ENCODE measurements at places on chromosomes 7 and 10. TPM values are rescaled to one million over a fixed set of nuclear protein-coding genes. Genes with fewer than 3 reads are reported as not detected.

The LRRC4 gene
- total RNA-seq: 14.7 TPM

The IFIT3 gene
- 25.5 TPM for total RNA-seq

The RBP4 gene
- total RNA-seq: 42.7 TPM

The HYCC1 gene
- total RNA-seq: 60.0 TPM

The PDZD7 gene
- total RNA-seq: 3.8 TPM

The PTPN20 gene
- total RNA-seq: 5.3 TPM

The EPDR1 gene
- total RNA-seq: 46.9 TPM

- DNase-seq: no peak
These were observed 37.0 kb downstream of the MRPS33 start for GRCh38 chr7:140977741-140978140.

GRCh38 chr7:20559883-20560282 is 55.6 kb upstream of the ABCB5 start:
- no peak for DNase-seq

DNA sequence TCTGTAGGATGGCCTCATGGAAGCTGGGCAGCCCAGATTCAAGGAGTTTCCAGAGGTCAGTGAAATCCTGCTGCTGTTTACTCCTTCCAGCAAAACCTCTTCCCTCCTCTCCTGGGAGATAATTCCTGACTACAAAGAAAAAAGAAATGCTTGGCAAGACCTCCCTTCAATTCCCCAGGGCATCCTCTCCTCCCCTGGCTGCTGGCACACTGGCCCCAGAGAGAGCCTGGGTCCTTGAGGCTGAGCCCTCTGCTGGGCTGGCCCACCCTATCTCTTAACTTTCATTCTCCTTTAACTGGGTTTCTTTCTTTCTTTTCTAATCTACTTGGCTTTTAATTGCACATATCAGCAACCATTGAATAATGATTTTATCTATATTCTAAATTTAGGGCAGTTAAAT is 7.7 kb downstream of the DRGX start:
- DNase-seq: no peak

DNA sequence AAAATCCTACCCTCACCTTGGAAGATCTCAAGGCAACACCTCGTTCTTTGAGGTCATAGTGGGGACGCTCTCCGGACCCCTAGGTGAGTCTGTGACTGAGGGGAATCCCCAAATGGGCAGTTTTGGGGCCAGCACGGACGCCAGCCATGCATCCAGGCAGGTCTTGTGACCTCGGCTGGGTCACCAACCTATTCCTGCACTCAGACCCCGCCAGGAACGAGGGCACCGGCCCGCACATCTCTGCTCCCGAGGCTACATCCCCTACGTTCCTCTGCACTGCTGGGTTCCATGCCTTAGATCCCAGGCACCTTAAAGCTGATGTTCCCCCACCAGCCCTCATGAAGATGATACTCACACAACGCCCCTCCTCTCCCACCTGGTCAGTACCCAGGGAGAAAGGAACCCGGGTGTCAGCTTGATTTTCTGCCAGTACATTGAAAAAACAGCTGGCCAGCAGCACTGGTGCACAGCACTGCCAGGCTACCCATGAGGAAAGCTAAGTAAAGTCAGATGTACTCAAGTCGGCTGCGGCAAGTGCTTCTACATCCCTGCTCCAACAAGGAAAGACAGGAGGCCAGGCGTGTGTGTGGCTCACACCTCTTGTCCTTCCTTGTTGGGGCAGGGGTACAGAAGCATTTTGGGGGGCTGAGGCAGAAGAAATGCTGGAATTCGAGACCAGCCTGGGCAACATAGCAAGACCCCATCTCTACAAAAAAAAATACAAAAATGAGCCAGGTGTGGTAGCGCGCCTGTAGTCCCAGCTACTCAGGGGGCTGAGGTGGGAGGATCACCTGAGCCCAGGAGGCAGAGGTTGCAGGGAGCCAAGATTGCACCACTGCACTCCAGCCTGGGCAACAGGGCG is 48.1 kb downstream of the DIP2C start:
- no peak for DNase-seq

DNA sequence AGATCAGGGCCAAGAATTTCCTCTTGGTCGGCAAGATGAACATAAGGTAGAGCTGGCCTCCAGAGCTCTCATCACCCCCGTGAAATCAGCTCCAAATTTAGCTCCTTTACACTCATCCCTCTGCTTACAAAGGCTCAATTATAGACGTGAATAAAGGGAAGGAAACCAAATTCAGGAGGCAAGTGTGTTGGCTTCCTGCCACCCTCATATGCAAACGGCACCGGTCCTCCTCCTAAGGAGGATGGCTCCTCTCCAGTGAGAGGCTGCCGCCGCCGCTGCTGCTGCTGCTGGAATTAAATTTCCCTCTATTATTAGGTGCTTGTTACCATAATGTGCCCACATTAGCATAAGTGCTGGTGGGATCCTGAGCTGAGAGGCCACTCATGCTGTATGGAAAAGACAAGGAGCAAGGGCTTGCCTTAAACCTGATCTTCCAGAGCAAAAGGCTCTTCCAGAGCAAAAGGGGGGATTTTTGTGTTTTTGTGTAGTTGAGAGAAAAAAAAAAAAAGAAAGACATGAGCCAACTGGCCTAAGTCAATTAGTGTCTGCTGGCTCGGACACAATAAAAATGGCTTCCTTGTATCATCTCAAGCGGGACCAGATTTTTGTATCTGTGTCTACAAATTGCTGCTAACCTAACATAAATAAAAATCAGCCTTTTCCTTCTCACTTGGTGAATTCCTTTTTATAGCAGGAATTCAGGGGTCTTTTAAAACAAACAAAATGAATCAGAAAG is 68.4 kb downstream of the CDHR3 start:
- DNase-seq: peak; percentile 64

- no peak for DNase-seq
These were observed 36.2 kb downstream of the NOLC1 start for GRCh38 chr10:102188298-102188940.

DNA sequence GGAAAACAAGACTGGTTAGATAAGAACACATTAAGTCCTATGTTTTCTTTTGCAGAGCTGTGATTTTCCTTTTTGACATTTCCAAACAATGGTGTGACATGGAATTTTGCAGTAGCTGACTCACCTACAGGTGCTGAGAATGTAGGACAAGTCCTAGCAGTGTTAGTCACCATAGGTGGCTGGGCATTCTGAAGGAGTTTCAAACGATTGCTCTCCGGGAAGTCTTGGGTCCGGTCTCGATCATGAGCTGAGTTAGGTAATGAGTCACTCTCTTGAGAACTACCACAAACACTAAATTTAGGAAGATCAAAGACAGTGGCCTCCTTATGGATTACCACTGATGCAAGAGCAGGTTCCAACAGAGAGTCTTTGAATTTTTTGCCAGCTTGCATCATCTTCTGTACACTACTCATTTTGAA is 3.6 kb downstream of the FIGNL1 start:
- no peak for DNase-seq

DNA sequence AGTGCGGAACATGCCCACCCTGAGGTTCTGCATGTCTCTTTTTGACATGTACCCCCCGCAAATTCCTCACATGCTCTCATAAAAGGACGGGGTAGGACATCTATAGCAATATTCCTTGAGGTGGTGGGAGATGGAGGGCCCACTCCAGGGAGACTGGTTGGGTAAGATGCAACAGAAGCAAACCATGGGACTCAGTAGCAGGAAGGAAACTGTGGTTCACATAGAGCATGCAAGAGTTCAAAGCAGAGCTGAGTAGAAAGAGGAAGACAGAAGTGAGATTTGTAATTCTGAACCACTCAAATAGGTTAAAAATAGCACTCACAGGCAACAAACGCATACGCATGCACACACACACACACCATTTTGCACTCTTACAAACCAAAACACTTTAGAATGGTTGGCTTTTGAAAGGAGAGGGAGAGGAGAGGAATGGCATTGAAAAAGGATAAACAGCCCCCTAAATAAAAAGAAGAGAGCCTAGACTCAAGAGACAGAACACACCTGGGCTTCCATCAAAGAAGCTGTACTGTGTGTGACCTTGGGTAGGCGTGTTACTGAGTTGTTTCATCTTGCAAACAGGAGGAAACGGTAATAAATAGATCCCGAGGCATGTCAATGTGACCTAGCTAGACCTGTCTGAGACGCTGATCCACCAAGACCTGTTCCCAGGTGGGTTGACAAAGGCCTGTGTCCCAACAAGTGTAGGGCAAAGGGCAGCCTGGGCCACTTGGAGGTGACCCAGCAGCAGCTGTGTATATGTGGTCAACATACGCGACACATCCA is 77.6 kb upstream of the LRRC4 start:
- no peak for DNase-seq

GRCh38 chr10:18483516-18484186 is 167.7 kb downstream of the NSUN6 start:
- DNase-seq: no peak

GRCh38 chr7:138710536-138711385 is 9.6 kb upstream of the SVOPL start:
- DNase-seq: no peak

GRCh38 chr10:97914837-97915211 is 65.2 kb downstream of the GOLGA7B start:
- peak; percentile 88 for DNase-seq

DNA sequence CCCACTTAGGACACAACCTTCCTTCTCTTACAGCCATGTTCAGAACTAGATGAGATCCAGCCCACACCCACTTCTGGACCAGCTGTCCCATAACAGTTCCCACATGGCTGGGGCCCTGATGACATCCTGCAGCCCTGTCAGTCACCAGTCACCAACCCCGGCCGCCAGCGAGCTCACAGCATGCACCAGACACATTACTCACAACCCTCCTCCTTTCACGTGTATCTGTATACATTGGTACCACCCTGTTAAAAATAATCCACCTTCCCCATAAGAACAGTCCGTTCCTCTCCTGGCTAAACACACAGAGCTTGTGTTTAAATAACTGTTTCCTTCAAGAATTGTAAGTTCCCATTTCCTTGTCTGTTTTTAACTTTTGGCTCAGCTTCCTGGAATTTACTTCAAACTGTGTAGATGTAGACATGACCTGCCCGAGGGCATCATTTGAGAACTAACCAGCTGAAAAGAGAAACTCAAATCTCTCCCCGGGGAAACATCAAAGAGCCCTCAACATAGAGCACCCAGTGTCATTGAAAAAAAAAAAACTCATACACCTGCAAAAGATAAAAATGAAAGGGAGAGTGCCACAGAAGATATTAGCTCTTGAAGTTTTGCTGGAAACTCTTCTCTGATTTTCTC is 26.0 kb upstream of the PRLHR start:
- no peak for DNase-seq

DNA sequence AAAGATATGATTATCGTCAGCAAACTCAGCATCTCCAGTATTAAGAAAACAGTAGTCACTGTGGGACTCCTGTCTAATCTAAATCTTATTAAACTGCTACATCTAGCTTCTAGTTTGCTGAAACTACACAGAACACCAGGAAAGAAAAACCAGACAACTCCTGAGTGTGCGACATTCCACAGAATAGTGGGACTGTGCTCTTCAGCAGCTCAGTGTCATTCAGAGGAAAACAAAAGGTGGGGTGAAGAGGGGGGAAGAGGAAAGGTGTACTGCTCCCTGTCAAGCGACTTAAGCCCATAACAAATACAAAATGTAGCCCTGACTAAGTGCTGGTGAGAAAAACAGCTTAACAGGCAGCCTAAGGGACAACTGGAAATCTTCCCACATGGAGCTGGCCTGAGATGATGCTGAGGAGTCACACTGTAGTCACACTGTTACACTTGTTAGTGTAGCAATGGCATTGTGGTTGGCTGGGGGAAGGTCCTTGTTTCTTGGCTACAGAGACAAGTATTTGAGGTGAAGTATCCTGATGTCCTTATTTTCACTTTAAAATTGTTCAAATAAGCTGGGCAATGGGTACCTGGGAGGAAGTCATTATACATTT is 135.5 kb downstream of the USP6NL start:
- DNase-seq: no peak

- DNase-seq: no peak
These were observed 106.3 kb downstream of the CCNY start for GRCh38 chr10:35442592-35442991.

DNA sequence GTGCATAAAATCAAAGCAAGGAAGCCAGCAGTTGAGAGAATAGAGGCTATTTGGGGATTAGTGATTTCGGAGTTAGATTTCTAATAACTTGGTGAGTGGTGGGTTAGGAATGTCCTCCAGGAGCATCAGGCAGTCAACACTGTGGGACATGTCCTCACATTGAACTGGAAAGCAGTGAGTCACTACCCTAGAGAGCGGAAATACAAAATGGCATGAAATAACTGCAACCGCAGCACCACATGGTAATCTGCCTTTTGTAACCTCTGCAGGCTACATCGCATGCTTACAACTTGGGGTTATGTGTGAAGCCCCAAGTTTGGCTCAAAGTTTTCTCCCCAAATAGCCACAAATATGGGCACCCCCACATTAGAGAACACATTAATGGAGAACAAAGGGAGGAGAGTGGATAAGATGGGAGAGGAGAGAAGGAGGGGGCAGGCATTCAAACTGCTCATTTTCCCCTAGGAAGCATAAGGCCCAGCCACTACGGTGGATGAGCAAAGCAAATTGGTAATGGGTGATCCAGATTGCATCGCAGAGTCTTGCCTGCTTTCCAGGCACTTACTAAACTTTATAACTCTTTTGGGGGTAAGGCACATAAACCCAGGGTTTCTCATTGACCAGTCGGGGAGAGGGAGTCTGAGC is 22.0 kb upstream of the SLF2 start:
- no peak for DNase-seq

DNA sequence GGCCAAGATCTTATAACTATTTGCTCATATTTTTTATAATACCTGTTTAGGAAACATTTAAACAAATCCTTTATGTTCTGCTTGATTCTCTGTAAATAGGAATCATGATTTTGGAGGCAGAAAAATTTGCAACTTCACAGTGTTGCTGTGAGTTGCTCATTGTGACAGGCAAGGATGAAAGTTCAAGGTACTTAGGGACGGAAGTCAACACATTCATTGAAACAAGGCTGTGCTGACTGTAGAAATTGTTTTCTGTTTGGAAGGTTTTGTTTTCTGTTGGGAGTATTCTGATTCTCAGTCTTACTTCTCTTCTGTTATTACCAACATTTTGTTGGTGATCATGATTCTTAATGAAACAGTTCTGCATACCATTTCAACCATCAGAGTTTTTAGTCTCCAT is 54.9 kb downstream of the FANK1 start:
- no peak for DNase-seq

DNA sequence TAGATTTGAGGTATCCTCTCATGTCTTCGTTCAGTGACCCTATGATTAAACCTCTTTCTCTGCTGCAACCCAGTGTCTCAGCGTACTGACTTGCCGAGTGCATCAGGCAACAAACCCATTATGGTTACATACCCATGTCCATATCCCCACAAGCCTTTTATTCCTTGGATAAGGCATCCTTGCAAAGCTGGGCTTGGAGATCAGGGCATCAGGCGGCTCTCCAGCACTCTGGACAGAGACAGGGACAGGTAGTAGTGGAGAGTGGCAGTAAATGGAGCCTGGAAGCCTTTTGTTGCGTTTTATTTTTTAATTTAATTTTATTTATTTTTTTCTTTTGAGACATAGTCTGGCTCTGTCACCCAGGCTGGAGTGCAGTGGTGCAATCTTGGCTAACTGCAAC is 32.0 kb upstream of the NPFFR1 start:
- no peak for DNase-seq

- DNase-seq: no peak
These were observed 58.3 kb downstream of the SEMA3A start for GRCh38 chr7:84136336-84136735.

GRCh38 chr7:155441856-155442255 is 16.1 kb upstream of the EN2 start:
- no peak for DNase-seq

Measured in sciatic nerve (tissue), 2 donors.